ENCODE measurements at places on chromosomes 7 and 10.

DNA sequence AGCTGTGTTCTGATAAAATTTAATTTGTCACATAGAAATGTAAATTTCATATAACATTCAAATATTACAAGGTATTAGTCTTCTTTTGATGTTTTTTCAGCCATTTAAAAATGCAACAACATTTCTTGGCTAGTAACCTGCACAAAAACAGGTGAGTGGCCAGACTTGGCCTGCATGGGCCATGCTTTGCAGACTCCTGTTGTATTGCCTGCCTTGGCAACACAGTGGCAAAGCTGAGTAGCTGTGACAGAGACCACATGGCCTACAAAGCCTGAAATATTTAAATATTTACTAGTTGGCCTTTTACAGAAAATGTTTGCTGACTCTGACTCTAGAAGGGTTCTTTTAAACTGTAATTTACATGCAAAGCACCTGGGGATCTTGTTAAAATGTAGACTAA lies 13.5 kb upstream of the TBX20 start:
- DNase-seq = no peak

- DNase-seq = no peak
These were observed 73.3 kb downstream of the TAF3 start for GRCh38 chr10:7891634-7892033.

DNA sequence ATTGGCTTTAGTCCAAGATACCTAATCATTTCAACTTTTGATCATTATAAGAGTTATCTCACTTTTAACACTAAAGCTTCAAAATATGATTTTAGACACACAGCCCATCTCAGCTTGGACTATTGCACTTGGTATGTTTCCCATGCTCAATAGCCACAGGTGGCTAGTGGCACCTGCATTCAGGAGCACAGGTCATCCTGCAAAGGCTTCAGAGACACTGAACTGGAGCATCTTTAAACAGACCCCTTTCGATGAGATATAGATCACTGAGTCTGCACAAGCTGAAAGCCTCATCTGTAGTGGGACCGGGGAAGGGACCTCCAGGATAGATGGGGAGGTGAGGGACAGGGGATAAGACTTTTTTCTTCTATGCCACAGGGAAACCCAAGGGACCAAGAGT lies 48.5 kb upstream of the TARP start:
- DNase-seq = no peak

GRCh38 chr7:19016140-19016539 lies 101.3 kb downstream of the TWIST1 start:
- no peak for DNase-seq

GRCh38 chr7:135175931-135176330 lies 5.4 kb upstream of the CYREN start:
- DNase-seq = no peak

Measured in NCI-H1048 (cell line).